ENCODE measurements at places on chromosomes 12 and 14. TPM values are rescaled to one million over a fixed set of nuclear protein-coding genes. Genes with fewer than 3 reads are reported as not detected.

The COX8C gene
- total RNA-seq: not detected

The GUCY2C gene
- total RNA-seq: not detected

The ACOT6 gene
- total RNA-seq: not detected

The SSPN gene
- total RNA-seq: 18.2 TPM

The C12orf56 gene
- not detected for total RNA-seq

The SSTR1 gene
- total RNA-seq: 0.74 TPM

DNA sequence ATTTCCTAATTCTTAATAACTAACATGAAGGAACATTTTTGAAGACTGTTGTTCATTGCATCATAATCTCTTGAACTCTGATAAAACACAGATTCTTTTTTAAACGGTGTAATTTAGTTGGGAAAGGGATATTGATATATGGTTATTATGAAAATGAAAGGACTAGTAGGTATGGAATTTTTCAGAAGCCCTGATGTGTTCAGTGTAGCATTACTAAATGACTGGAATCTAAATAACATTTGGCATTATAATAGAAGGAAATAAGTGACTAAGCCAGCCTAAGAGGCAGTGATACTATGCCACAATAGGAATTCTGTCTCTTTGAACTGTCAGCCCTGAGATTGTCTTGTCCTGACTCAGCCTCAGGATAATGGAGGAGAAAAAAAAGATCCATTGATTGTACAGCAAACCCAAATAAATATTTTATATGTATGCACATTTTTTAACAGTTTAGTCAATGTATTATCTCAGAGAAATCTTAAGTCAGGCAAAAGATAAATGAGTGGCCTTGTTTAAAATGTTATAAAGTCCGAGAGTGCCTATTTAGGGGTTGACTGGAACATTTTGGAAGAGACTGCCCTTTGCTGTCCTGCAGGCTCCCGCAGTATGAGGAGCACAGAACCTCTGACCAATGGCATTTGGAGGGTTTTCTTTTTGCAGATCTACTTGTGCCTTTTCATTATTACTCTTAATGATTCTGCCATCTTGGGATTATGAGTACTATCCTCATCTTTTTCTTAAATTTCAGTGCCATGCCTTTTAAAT lies 271.2 kb downstream of the EGLN3 start:
- DNase-seq: no peak

GRCh38 chr14:59785629-59786028 lies 84.9 kb downstream of the RTN1 start:
- DNase-seq: no peak

DNA sequence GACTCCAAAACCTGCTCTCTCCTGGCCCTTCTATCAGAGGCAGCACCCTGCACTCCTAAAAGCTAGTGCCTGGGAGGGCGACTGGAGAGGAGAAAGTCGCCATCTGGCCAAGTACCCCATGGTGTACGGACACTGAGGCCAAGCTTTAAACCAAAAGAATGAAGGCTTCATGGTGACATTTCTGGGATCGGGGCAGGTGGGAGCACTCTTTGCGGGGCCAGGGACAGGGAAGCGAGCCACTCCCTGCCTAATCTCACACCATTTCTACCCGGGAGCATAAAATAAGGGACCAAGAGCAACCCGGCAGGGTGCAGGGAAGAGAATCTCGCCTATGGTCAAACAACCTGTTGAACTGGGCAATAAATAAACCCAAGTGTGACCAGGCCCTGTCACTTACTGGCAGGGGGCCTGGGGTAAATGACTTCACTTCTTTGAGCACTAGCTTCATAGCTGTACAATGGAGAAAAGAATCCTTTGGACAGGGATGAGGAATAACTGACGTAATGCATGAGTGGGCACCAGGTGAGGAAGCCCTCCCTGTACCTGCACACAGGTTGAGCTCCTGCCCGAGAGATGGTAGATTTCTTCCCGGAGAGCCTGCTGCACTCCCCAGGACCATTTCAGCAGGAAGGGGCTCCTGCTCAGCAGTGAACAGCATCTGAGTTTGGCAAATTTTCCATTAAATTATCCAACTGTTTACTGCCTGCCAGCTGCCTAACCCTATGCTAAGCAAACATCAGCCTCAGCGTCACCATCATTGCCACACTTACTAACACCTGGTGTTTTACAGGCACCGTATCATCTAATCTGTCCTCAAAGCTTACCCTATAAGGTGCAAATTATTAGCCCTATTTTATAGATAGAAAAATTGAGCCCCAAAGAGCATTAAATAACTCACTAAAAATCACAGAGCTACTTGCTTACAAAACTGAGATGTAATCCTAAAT lies 2.0 kb downstream of the SERPINA1 start:
- no peak for DNase-seq

- DNase-seq: no peak
Observed at GRCh38 chr12:117165342-117165741, 24.9 kb downstream of the FBXO21 start.

GRCh38 chr14:39740454-39740853 lies 308.2 kb upstream of the FBXO33 start:
- no peak for DNase-seq

DNA sequence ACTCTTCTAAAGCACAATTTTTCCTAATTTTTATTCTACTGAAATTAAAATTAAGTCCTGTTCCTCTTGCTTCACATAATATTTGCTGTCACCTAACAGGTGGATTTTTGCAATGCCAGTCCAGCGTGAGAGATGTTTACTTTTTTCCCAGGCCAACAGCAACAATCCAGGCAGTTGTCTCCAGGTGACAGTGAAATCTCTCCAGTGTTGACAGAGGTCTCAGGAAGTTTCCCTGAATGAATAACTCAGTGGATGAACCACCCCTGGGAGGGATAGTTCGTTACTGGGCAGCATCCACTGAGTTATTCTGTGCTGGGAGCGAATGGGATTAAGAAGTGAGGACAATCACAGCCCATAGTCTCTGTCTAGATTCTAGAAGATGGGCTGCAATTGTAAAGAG lies 7.1 kb upstream of the NT5DC3 start:
- no peak for DNase-seq

- no peak for DNase-seq
Observed at GRCh38 chr14:21913759-21914158, 240.1 kb upstream of the OR4E1 start.

DNA sequence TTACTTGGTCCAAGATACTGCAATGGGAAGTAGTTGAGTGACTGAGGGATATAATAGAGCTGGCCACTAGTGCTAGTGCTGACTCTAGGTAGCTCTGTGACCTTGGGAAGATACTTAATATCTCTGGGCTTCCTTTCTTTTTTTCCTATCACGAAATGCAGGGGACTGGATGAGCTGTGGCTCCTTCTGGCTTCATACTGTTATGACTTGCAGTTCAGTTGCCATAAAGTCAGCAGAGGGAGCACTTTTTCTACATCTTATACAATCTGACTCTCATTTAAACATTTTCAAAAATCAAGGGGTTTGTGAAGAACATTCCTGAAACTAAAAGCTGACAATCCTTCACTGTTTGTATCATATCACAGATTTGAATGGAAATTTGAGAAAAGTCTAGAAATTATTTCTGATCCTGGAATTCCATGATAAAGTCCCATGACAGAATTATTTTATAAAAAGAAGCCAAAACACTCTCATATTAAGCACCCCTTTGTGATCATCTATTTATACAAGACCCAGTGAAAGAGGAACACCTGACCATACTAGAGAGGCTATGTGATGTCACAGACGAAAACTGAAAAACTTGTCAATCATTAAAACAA lies 5.3 kb downstream of the BHLHE41 start:
- no peak for DNase-seq

DNA sequence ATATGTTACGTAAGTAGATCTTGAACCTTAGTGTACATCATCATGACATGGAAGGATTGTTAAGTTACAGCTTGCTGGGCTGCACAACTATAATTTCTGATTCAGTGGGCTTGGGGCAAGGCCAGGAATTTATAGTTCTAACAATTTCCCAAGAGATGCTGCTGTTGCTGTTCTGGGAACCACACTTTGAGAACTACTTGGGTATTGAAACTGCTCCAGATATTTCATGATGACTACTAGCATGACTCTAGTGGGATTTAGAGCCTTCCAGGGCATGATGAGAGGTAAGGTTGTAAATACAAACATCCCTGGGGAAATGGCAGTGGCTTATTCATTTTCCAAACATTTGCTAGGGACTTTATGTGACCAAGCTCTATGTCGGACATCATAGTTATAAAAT lies 904.8 kb upstream of the SEL1L start:
- DNase-seq: no peak

DNA sequence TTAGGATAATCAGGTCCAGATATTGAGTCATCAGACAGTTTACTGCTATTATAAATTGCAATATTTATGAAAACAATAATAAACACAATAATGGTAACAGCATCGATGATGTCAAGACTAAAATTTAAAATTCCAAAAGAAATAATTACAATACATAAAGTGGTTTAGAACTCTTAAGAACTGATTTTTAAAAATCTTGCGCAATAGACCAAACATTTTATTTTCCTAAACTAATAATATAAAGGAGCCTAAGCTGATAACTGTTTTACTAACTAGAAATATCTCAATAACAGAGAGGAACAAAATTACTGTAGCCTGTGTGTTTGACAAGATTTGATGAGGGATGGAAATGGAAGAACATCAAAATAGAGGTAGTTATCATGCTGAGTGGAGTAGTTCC lies 93.9 kb upstream of the TRHDE start:
- no peak for DNase-seq

DNA sequence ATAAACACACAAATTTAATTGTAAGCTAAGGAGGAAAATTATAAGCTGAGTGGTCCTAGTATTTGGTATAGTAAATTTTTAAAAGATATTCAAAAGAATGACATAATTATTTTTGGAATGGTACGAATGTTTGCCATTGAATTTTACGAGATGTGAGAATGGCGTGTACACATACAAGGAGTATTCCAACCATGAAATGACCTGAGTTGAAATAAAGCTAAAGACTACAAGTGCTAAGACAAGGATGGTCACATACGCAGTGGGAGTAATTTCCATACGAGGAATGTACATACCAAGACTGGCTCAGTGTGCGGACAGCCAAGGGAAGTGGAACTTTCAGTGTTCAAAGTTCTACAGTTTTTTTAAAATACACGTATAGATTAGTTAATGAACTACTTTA lies 21.1 kb upstream of the ETV6 start:
- DNase-seq: no peak

DNA sequence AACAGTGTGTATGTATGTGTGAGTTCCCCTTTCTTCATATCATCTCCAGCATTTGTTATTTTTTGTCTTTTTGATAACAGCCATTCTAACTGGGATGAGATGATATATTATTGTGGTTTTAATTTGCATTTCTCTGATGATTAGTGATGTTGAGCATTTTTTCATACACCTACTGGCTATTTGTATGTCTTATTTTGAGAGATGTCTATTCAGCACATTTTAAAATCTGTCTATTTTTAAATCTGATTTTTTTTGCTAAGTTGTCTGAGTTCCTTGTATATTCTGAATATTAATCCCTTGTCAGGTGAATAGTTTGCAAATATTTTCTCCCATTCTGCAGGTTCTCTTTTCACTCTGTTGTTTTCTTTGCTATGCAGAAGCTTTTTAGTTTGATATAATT lies 469.1 kb downstream of the FUT8 start:
- DNase-seq: no peak

DNA sequence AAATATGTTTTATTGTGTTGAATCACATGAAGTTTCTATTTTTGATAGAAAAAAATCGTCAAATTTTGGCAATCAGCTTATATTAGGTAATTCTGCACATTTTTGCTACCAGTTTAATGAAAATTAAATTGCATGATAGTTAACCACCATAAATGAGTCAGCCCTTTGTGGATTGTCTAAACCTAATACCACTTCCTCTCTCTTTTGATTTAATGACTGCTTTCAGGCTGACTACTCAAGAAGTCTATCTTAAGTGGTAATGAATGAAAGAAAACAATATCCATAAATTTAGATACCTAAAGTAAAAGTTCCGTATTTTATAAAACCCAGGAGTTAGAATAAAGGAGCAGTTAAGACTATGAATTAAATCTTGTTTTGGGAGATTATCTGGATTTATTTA lies 450.5 kb downstream of the TMEM117 start:
- DNase-seq: no peak

DNA sequence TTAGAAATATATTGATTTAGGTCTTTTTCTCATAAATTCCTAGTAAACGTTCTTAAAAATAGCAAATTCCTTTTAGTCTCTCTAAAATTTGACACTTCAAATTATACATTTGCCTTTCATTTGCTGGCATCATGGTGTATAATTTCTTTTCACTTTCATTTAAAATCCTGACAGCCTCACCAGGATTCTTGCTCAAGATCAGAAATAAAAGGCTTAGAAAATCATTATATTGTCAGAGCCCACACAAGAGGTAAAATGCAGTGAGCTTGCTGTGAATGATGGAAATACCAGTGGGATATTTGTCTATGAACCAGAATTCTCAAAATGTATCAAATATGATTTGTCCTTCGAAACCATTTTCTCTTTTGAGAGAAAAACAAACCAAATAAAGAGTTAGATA lies 78.2 kb upstream of the PIK3C2G start:
- no peak for DNase-seq

All from omental fat pad (tissue), 4 donors.